ENCODE measurements at places on chromosomes 1 and 21.

DNA sequence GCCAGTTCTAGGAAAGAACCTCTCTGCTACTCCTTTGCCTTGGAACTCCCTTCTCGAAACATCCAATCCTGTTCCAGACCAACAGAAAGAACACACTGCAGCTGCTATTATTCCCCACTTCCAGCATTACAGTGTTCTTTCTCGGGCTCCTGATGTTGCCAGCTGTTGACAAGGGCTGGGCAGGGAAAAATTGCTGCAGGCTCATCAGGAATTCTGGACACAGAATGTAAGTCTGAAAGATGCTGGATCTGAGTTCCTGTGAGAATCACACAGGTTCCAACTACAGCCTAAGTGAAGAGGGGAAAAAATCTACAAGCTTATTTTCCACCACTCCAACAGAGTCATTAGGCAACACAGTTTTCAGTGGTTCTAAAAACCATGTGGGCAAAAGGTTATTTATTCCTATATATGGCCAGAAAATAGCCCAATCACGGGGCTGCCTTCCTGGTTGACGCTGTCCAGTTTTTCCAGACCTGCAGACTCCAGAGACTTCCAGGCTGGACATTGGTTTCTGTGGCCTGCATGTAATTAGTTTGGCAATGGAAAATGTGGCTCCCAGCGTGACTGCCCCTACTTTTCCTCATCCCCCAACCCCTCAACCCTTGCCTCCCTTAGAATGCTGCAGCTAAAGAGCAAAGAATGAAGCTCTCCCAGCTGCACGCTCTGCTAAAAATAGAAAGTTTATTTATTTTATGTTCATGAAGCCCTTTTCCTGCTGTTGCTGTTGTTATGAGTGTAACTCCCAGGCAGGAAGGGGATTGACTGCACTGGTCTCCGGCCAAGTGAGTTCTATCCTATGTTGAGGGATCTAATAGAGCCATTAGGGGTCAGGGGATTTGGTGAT is 8.3 kb upstream of the KIAA0040 start:
- no peak for DNase-seq

- DNase-seq = no peak
These were observed 43.5 kb upstream of the CRNN start for GRCh38 chr1:152457561-152457960.

GRCh38 chr1:30201015-30201414 is 522.4 kb downstream of the MATN1 start:
- DNase-seq = no peak

DNA sequence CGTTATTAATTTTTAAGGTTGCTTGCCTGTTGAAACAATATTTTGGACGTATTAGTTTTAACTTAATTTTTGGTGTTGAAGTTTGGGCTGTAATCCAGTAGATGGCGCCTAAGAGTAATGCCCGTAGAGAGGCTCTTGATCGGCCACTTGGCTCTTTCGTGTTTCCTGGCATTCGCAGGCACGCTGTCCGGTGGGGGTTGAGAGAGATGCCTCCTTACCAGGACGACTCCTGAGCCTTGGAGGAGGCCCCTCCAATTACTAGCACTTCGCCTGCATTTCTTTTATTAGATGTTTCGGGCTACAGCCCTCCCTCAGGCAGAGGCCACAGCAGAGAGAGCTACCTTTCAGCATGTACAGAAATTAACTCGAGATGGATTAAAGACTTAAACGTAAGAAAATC is 12.0 kb downstream of the OR2M4 start:
- peak; percentile 29 for DNase-seq

DNA sequence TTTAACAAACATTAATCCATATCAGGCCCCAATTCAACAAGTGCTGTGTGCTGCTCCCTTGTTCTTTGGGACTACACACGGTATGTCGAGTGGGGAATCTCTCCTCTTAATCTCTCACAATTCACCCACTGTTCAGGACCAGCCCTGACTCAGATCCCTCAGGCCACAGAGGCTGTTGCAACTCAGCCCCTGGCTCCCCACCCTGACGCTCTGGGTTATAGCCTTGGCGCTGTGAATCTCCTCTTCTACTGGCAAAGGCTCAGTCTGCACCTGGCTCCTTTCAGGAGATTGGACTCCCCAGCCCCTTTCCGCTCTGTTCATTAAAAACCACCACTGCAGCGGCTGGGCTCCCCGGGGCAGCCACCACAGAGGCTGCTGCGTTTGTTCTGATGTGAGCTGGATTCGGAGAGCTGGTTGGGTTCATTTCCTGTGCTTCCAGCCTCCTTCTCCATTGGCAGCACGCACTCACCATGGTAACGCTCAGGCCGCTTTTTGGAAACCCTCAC is 13.0 kb downstream of the CAPN8 start:
- DNase-seq = no peak

GRCh38 chr21:25501996-25502665 is 105.2 kb downstream of the MRPL39 start:
- DNase-seq = peak; percentile 84

GRCh38 chr1:62989497-62989896 is 205.6 kb downstream of the ATG4C start:
- DNase-seq = no peak

DNA sequence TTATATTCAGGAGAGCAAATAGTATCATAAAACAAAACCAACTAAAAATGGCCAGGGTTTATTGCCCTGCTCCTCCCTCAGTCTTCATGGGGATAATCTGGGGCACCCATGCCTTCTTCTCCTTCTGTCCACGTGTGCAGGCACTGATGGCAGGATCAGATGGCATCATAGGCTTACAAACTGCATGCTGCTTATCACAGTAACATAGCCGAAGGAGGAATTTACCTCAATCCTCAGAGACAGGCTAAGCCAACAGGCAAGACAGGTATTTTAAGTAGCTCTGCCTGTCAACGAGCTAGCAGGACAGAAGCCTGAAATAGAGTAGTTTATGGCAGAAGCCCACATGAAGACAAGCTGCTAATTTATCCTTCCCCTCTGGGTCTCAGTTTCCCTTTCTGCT is 9.4 kb downstream of the LAMB3 start:
- DNase-seq = no peak

- no peak for DNase-seq
These were observed 21.8 kb downstream of the MIS18A start for GRCh38 chr21:32256873-32257620.

DNA sequence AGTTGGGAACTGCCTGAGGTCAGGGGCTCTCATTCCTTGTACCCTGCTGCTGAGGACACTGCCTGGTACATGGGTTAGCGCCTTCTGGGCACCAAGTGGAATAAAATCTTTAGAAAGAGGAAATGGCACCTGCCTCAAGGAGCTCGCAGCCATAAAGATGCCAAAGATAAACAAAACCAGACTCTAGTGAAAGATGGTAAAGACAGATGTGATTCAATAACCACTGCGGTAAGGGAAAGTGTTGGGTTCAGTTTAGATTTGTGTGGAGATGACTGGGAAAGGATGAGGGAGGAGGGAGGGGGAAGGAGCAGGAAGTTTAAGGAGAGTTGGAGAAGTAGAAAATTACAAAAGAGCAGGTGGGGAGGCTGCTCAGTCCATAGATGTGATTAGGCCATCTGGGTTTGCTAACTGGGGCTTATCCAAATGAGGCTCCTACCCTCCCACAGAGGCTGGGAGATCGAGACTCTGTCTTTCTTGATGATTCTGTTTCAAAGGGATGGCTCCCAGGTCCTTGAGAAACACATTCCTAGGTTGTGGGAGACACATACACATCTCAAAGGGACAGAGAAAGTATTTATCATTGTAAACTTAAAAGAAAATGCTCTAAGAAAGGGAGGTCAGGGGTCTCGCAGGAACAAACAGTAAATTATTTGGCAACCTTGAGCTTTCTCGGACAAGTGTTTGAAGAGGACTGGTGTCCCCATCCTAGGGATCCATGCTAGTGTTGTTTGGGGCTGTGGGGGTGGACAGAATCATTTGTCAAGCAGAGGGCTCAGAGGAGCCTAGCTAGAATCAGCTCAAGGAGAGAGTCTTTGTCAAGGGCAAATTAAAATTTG is 65.7 kb upstream of the MORC3 start:
- no peak for DNase-seq
